Muscle of back (tissue), 13 donors: ENCODE measurements at places on chromosomes 6 and 20. TPM values are rescaled to one million over a fixed set of nuclear protein-coding genes. Genes with fewer than 3 reads are reported as not detected.

- DNase-seq = no peak
These were observed 9.9 kb downstream of the BLOC1S5 start for GRCh38 chr6:8054276-8054675.

The OR2B6 gene
- polyA plus RNA-seq = not detected

The RWDD1 gene
- 56.1 TPM for polyA plus RNA-seq

The VGLL2 gene
- 111 TPM for polyA plus RNA-seq

The ZSCAN23 gene
- polyA plus RNA-seq = 9.4 TPM

DNA sequence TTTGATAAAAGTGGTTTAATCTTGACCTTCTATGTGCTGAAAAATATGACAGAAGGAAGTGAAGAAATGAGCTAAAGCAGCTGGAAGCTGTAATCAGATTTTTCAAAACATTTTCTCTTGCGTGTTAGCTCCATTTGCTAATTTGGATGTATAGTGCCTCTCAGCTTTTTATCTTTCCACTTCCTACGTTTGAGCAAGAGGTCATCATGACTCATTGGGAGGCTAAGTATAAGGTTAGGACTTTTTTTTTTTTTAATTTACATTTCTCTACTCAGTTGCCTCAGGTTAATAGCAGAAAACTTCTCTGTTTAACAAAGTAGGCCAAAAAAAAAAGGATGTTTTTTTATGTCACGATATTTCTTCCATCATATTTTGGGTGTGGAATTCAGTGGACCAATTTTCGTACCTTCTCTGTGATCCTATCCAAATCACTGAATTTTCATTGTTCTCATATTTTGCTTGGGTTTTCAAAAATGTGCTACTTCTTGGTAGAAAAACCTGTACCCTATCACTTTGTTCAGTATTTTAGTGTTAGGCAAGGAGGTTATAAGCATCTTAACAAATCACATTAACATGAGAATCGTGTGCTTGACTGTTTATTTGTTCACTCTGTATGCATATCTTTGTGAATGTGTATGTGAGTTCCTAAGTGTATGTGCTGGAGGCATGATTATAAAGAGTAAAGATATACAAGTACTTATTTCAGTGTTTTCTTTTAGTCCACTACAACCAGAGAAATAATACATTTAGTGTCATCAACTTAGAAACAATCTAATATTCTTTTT, 1028.3 kb upstream of the EYS start:
- DNase-seq = no peak

- no peak for DNase-seq
These were observed 63.0 kb upstream of the TXNDC5 start for GRCh38 chr6:7973584-7973983.

- peak; percentile 43 for DNase-seq
These were observed 69.7 kb downstream of the CBLN4 start for GRCh38 chr20:55935448-55936208.

DNA sequence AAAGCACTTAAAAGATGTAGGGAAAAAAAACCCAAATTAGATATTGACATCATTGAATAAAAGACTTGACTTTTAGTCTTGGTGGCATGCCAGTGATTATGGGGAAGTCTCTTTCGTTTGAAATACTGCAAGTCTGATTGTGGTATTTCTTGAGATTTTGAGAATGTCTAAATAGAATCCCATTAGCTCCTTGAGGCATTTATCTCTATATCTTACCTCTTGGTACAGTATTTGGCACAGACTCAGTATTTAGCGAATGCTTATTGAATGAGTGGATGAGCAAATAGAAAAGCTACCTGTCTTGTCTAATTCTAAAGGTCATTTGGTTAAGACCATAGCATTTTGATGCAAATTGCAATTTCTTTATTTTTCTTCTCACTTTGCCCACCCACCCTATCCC, 156.5 kb downstream of the TFAP2B start:
- no peak for DNase-seq

- DNase-seq = no peak
These were observed 82.0 kb upstream of the EDN1 start for GRCh38 chr6:12208190-12208589.

The HLA-G gene
- 5.5 TPM for polyA plus RNA-seq

The DNAH8 gene
- 1.4 TPM for polyA plus RNA-seq

GRCh38 chr6:116456927-116457326, 4.2 kb upstream of the CALHM6 start:
- no peak for DNase-seq

The COL10A1 gene
- polyA plus RNA-seq = 0.21 TPM

GRCh38 chr6:126170978-126171382, 168.9 kb upstream of the CENPW start:
- DNase-seq = no peak

DNA sequence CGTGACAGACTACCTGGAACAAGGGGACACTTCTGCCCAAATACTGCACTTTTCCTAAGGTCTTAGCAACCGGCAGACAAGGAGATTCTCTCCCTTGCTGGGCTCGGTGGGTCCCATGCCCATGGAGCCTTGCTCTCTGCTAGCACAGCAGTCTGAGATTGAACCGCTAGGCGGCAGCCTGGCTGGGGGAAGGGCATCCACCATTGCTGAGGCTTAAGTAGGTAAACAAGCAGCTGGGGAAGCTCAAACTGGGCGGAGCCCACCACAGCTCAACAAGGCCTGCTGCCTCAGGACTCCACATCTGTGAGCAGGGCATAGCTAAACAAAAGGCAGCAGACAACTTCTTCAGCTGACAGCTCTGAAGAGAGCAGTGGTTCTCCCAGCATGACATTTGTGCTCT, 87.8 kb upstream of the ASCC3 start:
- no peak for DNase-seq

The WDR46 gene
- 59.7 TPM for polyA plus RNA-seq

DNA sequence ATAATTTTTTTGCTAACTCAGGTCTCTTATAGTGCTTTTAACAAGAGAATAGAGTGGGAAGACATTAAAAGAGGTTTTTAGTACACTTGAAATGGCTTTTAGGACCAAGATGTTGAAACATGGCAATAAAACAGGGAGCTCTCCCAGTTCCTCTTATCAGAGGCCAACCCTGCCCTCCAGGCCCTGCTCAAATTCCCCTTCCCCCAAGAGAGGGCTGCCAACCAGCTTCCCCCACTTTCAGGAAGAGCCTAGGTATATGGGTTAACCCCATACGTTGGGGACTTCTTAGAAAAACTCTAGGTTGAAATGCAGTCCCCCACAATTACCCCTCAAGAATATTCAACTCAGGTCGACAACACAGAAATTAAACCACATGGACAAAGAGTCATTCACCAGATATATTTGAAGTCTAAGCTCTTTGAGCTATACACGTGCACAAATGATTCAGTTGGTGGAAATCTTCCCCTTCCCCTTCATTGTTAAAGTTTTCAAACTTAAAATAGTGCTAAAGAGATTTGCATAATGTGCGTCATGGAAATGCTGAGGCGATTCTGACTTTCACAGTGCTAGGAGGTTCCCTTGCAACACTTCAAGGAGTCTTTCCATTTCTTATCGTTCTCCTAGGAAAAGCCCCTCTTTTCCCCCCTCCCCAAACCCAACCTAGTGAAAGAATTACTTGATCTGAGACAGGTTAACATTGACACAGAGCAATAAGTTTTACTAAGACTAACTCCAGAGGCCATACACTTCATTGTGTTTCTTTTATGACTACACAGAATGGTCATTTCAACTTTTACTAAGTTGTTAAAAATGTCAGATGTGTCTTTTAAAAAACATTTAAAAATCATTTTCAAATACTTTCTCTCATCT, 49.8 kb upstream of the ENPP5 start:
- DNase-seq = no peak

DNA sequence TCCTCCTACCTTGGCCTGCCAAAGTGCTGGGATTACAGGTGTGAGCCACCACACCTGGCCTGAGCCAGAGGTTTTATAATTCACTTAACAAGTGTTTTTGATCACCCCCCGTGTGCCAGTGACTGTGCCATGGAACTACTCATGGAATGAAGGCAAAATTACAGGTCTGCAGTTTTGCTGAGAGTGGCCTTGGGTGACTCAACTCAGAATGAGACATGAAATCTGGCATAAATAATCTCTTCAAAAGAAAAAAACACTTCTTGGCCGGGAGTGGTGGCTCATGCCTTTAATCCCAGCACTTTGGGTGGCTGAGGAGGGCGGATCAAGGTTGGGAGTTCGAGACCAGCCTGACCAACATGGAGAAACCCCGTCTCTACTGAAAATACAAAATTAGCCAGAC, 166.9 kb upstream of the SALL4 start:
- no peak for DNase-seq

GRCh38 chr6:151523034-151523433, 29.2 kb downstream of the CCDC170 start:
- DNase-seq = no peak

DNA sequence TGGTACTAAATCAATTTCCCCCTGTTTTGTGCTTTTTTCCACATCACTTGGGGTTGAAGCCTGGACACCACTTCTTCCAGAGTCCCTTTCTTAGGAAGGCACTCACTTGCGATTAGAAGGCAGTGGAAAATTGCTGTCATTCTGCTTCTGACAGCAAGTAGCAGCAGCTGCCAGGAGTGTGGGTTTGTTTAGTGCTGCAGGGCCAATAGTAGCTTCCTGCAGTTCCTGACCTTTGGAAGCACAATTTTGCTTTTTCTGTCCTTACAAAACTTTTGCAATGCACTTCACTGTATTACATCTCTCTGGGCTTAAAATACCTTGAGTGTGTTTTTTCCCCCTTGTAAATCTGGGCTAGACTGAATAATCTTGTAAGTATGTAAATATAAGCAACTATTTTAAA, 12.5 kb upstream of the HLA-DRA start:
- DNase-seq = no peak

The RIPPLY2 gene
- not detected for polyA plus RNA-seq

GRCh38 chr20:33423141-33423834, 20.3 kb downstream of the SNTA1 start:
- peak; percentile 79 for DNase-seq

The IL17F gene
- polyA plus RNA-seq = not detected

The SLC4A11 gene
- 0.60 TPM for polyA plus RNA-seq

The PGC gene
- polyA plus RNA-seq = not detected

DNA sequence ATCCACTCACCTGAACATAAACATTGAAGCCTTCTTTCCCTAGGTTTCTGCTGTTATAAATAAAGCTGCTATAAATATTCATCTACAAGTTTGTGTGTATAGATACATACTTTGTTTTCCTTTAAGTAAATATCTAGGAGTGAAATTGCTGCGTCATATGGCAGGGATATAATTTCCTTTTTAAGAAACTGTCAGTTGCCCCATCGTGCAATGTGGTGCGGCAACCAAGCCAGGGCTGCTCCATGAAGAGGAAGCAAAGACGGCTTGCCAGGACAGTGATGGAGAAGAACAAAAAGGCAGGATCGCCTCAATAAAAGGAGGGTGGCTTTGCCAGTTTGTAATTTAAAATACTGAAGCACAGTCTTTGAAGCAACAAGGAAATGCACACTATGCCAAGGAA, 36.6 kb downstream of the CITED2 start:
- no peak for DNase-seq

DNA sequence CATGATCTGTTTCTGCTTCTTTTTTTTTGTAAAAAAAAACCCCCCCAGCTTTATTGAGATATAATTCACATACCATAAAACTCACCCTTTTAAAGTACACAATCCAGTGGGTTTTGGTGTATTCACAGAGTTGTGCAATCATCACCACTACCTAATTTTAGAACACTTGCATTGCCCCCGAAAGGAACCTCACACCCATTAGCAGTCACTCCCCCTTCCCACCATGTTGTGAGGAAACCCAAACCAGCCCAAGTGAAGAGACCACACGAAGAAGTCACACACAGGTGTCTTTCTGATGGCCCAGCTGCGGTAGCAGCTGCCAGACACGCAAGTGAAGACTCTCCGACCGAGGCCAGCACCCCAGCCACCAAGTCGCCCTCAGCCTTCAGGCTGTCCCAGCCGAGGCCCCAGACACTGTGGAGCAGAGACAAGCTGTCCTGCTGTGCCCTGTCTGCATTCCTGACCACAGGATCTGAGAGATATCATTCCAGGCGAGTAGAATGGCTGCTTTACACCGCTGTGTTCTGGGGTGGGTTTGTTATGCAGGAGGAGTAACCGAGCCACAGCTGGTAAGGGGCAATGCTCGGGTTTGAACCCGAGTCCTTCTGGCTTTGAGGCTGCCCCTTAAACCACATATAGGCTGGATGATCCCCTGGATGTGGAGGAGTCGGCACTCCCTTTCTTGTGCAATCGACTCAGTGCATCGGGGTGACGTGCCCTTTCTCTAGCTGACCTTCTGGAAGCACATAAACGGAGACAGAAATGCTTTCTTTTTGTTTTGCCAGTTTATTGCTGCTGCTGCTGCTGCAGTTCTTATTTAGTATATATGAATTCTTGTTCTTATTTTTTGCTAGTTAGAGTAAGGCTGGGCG, 59.1 kb upstream of the PTPN1 start:
- DNase-seq = no peak

DNA sequence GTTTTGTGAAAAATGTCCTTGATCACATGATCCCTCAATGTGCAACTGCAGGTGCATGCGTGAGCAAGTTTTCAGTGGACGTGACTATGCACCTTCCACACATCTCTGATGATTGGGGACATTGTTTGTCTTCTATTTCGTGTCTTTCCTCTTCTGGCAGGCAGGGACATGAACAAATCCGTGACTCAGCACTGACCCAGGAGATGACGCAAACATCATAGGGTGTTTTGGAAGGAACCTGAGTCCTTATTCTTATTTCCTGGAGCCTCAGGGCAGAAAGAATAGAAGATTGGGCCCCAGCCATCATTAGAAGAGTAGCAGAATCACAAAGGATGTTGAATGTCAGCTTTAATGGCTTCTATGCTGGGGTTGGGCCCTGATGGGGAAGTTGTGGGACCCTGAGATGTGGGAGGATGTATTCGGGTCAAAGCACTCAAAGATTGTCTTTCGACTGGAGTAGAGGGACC, 11.9 kb upstream of the SIRPD start:
- DNase-seq = no peak

The NOP56 gene
- polyA plus RNA-seq = 176 TPM

The MUC21 gene
- not detected for polyA plus RNA-seq

- no peak for DNase-seq
These were observed 147.0 kb downstream of the SLC35F1 start for GRCh38 chr6:118054082-118054481.

The ASIP gene
- 4.9 TPM for polyA plus RNA-seq

The C20orf141 gene
- polyA plus RNA-seq = not detected

The BTN2A1 gene
- 24.5 TPM for polyA plus RNA-seq

DNA sequence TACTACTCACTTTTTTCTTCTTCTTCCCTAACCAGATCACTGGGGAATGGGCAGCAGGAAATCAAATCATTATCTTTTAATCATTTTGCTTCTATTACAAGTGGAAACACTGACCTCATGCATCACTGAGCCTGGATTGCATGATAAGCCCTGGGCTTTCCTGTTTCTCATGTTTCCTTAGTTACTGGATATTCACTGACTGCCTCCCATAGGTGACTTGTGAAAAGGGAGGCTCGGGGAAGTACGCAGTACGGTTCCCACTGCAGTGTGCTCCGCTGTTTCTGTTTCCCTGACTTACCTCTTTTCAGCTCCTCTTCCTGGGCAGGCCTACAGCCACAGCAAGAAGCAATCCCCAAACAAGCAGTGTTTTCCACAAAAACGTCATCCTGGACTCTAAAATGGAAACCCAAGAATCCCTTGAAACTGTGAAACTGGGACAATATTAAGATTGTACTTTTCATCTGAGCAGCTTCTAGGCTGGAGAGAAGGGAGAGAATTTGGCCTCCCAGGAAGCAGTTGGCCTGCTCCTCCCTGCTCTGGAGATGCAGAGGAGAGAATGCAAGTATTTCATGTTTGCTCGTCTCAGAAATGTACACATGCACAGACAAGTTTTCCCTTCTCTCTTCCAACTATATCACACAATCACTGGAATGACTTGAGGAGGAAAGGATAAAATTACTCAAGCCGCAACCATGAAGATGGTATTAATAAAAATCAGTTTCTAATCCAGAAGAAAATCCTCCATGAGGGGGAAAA, 13.1 kb downstream of the BTNL2 start:
- DNase-seq = peak; percentile 64

- DNase-seq = no peak
These were observed 22.8 kb downstream of the DCBLD1 start for GRCh38 chr6:117505311-117505710.
